Cerebellum (tissue), 4 donors: ENCODE measurements at places on chromosomes 11 and 22.

- no peak for DNase-seq
Measured at GRCh38 chr22:20978419-20978818, 3.7 kb upstream of the LZTR1 start.

- no peak for DNase-seq
Measured at GRCh38 chr11:40139536-40139935, 1319.9 kb downstream of the LRRC4C start.

DNA sequence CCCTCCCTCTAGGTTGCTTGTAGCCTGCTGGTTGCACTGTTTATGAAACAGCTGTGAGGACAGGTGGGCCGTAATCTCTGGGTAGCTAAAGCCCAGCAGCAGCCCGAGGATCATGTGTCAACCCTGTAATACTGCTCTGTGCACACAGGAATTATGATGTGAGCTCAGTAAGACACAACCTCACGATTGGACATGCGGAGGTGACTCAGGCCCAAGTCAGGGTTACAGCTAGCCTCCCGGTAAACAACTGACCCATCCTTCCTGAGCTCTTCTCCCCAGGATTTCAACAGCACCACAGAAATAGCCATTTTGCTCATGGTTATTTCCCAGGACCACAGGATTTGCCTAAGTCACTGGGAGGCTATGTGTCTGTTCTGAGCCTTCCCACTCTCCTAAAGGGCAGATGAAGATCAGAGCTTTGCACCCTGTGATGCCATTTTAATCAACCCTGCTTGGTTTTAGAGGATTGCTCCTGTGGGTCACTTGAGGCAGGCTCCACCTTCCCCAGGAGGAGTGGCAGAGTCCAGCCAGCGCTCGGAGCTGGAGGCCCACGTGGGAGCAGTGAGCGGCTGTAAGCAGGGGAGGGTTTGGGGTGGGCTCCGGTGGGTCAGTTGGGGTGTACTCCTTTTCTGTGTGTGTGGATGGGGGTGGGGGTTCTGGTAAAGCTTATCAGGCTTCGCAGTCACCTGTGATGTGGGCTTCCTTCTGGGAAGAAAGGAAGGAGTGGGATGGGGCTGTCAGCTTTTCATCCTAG is at the start of gene AMPD3:
TSS of gene AMPD3 (plus strand) at position 387 of the 754 bp plus-strand sequence. CDS start 6,256 bp downstream, outside the sequence.
- no peak for DNase-seq

DNA sequence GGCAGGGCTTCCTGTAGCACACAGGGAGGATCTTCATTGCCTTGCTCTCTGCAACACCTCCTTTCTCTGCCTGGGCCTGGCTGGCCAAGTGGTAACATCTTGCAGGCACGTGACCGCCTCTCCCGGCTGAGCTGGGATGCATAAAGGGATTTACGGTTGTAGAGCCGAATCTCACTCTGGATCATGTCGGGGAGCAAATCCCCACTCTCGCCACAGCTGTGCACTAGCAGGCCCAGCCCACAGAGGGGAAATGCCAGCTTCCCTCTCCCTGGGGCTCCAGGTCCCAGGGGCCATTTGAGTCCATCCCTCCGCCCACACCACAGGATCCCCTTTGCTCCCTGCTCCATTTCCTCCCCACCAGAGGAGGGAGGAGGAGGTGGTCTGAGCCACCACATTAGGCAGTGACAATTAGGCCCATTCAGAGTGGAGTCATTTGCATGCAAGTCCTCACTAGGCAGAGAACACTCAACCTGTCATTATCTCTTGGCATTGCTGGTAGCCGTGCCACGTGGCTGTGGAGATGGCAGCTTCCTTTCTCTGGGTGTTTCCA is 196.7 kb downstream of the DSCAML1 start:
- DNase-seq, result peak; percentile 50

GRCh38 chr11:115425816-115426215 is 78.4 kb downstream of the CADM1 start:
- DNase-seq, result peak; percentile 57

GRCh38 chr11:783581-784015 is 6.3 kb downstream of the CEND1 start:
- peak; percentile 91 for DNase-seq

DNA sequence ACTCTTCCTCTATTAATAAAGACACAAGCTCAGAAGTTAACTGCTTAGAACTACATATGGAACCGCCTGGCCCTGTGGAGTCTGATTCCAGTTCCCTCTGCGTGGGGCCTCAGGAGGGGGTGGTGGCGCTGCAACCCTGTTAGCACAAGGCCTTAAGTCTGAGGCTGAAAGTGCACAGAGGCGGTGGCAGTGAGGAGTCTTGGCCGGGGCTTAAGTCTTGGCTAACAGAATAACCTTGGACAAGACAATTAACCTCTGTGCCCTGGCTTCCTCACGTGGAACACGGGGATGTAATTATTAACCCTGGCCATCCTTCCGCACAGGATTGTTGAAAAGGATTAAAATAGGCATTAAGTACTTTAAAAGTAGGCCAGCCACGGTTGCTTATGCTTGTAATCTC is 191.5 kb downstream of the CEP164 start:
- no peak for DNase-seq

DNA sequence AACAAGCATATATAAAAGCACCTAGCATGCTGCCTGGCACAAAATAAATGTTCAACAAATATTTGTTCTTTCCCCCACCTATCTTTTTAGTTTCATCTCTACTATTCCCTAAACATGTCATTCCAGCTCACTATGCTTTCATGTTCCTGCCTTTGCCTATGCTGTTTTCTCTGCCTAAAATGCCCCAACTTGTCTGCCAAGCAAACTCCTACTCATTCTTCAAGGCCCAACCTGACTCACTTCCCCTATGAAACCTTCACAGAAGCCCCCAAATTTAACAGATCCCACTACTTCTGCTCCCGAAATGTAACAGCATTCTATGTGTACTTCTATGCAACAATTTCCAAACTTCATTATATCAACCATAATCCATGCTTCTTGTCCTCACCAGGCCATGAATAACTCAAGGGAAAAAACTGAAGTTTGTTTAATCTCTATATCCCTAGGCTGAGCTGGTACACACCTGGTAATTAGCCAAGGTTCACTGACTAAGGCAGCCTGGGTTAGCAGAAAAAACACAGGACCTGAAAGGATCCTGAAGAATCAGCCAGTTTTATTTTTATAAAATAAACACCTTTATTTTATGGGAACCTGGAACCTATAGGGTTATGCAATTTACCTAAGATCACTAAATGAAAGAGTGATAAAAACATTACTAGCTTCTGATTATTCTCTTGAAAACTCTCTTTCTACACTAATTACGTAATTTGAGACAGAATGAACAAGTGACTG is 72.2 kb downstream of the PAK1 start:
- no peak for DNase-seq

- DNase-seq, result no peak
Measured at GRCh38 chr11:111605681-111606080, 3.4 kb downstream of the SIK2 start.

- no peak for DNase-seq
Measured at GRCh38 chr11:70650075-70650909, 252.0 kb downstream of the CTTN start.

DNA sequence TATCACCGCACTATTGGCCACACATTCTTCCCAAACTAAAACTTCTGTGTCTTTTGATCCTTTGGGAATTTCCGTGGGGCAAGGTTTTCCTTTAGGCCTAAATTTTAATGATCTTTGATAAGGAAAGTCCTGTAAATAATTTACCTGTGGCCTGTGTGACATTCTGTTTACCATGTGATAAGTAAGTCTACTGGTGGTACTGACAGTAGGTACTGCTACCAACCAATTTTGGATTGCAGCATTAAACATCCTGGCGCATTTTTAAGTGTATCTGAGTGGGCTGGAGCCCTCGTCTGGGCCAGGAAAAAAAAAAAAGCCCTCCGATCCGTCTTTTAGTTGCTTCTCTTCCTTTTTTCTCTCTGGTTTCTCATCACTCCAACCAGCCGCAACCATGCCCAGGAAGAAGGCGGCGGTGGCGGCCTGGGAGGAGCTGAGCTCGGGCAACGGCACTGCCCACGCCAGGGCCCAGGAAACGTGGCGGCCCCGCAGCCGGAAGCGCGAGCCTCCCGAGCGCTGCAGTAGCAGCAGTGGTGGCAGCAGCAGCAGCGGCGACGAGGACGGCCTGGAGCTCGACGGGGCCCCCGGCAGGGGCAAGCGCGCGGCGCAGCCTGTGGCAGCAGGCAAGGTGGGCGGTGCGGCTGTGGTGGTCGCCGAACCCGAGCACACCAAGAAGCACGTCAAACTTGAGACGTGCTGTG is 33.6 kb downstream of the ASRGL1 start:
- no peak for DNase-seq

DNA sequence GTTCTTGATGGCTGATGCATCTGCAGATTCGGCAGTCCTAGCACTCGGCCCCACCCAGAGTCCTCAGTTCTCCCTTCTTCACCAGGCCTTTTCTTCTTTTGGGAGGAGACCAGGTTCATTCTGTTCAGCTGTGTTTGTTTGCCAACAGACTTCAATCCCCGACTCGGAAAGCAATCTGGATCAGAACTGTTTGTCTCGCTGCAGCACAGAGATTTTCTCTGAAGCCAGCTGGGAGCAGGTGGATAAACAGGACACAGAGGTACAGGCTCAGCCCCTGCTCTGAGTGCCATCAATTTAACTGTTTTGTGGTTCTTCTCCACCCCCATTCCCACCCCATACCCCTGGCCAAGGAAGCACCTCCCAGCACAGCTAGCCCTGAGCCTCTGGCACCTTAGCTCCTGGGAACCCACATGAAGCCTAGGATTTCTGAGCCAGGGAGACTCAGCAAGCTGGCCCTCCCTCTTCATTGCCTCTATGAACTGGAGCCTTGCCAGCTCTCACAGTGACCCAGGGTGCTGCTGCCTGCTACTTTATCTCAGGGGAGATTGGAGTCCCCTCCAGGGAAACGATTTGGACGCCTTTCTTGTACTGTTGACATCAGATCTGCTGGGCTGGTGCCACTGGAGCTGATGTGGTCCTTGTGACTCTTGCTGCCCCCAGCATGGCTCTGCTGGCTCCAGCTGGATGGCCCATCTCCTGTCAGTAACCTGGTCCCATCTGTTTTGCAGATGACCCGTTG is 58.2 kb upstream of the HORMAD2 start:
- DNase-seq, result no peak

DNA sequence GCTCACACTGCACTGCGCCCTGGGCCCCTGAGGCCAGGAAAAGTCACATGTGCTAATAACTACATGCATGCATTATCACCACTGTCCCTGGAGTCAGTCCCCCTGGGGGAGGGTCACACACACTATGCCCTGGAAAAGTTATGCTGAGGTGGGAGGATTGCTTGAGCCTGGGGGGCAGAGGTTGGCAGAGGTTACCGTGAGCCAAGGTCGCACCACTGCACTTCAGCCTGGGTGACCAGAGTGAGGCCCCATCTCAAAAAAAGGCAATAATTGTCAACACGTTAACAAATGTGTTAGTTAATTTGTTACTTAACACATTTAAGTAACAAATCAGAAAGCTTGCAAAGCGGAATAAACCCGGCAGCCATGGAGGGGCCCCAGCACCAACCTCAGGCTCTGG is 13.3 kb upstream of the SEC14L6 start:
- no peak for DNase-seq

- peak; percentile 69 for DNase-seq
Measured at GRCh38 chr11:123525511-123525918, 95.4 kb downstream of the GRAMD1B start.

- peak; percentile 36 for DNase-seq
Measured at GRCh38 chr11:74307434-74307833, 4.0 kb downstream of the P4HA3 start.

DNA sequence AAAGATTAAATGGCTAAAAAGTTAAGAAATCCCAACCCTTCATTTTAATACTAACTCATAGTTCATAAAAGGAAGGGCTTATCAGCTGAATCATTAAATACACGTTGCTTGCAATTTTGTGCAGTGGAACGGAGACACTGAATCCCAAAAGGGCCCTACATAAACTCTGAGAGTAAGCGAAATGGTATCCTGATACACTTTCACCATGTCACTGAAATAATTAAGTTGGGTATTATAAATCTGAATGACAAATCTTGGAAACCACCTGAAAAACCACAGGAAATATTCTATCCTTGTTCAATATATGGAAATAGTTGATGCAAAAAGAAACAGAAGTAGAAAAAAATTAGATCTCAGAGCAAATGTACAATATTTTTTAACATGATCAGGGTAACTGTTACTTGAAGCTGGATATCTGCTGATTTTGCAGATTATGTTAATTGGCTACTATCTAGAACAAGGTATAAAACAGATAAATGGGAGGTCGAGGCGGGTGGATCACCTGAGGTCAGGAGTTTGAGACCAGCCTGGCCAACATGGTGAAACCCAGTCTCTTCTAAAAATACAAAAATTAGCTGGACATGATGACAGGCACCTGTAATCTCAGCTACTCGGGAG is 55.1 kb downstream of the MAML2 start:
- DNase-seq, result no peak

GRCh38 chr22:38733724-38734381 is 21.9 kb downstream of the SUN2 start:
- DNase-seq, result peak; percentile 90

GRCh38 chr11:125163431-125164063 is 1.0 kb upstream of the PKNOX2 start:
- DNase-seq, result no peak

DNA sequence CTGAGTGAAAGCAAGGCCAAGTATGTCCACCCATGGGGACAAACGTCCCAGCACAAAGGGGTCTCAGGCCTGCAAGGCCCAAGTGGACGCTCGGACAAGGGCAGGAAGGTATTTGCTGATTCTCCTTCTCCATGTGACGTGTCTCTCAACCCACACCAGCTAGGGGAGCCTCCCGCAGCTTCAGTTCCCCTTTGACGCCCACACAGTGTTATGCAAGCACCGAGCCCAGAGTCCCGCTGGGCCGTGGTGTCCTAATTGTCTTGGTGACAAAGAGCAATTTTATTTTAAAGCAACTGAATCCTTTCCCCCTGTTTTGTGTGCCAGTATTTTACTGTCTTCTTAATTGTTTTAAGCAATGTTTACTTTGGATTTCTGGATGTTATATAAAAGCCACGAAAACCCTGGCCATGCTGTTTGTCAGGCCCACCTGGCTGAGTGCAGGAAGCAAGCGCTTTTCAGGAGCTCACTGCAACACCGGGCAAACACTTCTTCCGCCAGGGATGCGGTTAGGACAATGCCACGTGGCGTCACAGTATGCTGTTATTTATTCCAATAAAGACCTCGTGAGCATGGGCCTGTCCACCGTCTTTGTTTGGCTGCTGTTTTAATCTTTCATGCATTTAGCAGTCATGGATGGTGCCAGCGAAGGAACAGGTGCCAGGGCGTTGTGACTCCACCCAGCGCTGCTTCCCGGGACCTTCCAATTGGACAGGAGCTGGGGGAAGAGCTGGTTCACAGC is 8.2 kb upstream of the PARVG start:
- DNase-seq, result peak; percentile 20

DNA sequence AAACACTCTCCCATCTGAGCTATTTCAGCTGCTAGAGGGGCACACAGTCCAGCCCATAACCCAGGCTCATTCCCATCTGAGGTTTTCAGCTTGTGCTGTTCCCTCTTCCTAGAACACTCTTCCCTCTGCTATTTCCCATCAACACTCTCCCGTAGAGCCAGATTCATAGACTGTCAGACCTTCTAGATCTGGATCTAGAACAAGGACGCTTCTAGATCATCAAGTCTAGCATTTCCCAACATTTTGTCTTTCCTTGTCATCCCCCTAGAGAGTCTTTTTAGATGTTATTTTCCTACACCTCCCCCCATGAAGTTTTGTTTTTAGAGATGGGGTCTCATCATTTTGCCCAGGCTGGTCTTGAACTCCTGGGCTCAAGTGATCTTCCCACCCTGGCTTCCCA is 13.4 kb downstream of the CRYBA4 start:
- DNase-seq, result no peak
